ENCODE measurements at places on chromosomes 3 and 15.

DNA sequence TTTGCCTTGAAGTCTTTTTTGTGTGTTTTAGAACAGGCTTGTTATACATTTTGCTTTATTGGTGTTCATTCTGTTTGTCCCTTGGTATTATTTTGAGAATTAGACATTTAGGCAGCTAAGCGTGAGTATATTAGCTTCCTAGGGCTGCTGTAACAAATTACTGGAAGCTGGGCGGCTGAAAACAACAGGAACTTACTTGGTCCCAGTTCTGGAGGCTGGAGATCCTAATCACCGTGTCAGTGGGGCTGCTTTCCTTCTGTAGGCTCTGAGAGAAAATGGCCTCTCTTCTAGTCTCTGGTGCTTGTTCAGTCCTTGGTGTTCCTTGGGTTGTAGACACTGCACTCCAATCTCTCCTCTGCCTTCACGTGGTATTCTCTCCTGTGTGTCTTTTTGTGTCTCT is 142.3 kb downstream of the KLHL25 start:
- DNase-seq: no peak

- DNase-seq: no peak
These were observed 320.3 kb upstream of the TGFBR2 start for GRCh38 chr3:30286007-30286669.

- DNase-seq: no peak
These were observed 78.4 kb upstream of the WNT5A start for GRCh38 chr3:55565521-55565920.

DNA sequence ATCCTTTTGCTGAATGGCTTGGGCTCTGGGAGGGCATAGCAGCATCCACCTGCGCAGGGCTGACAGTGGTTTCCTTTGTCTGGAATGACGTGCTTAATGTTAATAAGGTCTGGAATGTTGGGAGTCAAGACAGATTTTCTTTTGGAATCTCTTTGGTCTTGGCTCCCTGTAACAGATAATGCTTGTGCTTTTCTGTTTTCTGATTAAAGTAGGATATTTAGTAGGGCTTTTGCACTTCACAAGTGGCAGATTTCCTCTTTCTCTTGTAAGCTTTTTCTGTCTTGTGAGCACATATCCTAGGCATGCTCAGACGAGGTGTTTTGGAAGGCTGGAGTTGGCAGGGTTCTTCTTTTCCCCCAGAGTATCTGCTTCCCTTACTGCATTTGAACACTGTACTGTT is 189.6 kb downstream of the GHSR start:
- no peak for DNase-seq

DNA sequence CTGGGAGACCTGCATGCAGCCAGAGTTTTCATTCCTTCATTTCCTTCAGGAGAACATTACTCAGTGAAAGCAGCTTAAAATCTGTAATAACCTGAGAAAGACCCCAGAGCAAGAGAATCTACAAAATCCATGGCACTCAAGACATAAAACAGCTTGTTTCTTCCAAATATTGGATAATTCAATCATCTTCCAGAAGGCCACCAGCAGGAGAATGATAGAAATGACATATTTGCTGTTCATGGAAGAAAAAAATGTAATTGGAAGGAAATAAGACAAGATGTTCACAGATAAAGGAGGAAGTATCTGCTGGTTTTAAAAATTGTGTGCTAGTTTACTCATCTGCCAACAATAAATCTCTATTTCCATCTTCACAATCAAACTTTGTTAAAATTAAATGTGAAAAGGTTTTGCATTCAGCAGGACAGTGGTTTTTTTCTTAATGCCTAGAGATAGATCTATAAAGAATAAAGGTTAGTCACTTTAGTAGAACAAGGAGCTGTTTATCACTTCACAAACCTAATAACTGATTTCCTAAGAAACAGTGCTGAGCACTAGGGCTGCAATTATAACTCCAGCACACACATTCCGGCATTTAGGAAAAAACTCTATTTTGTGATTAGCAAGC is 530.8 kb downstream of the NSUN3 start:
- no peak for DNase-seq

DNA sequence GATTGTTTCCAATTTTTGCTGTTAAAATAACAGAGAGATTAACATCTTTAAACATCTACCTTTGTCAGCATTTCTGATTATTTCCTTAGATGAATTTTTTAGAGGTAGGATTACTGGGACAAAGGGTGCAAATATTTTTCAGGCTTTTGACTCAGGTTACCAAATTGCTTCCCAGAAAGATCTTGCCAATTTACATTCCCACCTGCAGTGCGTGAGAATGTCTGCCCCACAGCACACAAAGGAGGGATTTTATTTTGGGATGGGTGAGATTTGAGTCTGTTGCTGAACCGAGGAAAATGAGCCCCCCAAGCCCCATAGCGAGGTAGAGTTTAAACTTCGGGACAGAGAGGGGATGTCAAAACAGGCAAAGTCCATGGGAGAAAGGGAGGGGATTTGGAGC is 25.9 kb upstream of the RNU6-1 start:
- DNase-seq: no peak

DNA sequence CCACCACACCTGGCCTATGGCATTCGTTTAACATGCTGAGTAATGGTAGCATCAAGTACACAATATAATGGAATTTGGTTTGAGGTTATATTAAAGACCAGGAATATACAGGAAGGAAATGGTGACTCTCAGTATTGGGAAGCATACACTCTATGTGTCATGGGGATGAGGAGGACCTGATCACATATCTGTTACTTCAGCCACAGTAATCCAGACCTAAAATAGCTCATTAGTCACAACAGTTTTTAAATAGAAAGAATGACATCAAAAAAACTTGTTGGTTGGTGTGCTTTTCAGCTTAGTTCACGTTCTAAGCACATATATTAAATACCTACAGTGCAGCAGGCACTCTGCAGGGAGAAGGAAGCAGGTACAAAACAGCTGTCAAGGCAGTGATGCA is 52.5 kb upstream of the ATP2C1 start:
- no peak for DNase-seq

GRCh38 chr3:53500165-53500777 is 5.9 kb downstream of the CACNA1D start:
- DNase-seq: no peak

DNA sequence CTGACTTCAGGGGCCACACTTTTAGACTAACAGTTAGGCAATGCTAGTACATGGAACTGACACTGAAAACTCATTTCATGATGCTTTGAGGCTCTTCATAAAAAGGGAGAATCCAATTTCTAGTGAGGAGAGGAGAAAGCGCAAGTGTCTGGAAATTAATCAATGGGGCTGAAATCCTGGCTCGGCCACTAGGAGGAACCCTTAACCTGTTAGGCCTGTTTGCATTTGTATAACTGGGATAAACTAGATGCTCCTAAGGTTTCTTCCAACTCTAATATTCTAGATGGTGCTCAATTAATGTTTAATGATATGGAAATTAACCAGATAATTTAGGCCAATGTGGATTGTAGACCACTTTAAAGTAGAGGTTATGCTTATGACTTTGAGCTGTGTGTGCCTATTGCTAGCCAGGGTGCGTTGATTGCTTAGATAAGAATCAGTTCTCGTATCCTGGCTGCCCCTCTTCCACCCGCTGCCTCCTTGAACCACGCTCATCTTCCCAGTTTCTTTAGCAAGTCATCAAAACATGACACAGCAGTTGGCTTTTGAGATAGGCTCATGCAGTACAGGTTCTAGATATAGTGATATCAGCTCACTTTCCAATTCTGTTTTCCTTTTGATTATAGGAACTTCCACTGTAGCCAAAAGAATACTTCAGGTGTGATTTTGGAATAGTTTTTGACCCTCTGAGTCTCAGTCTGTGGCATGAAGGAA is 16.8 kb upstream of the CRBN start:
- no peak for DNase-seq

DNA sequence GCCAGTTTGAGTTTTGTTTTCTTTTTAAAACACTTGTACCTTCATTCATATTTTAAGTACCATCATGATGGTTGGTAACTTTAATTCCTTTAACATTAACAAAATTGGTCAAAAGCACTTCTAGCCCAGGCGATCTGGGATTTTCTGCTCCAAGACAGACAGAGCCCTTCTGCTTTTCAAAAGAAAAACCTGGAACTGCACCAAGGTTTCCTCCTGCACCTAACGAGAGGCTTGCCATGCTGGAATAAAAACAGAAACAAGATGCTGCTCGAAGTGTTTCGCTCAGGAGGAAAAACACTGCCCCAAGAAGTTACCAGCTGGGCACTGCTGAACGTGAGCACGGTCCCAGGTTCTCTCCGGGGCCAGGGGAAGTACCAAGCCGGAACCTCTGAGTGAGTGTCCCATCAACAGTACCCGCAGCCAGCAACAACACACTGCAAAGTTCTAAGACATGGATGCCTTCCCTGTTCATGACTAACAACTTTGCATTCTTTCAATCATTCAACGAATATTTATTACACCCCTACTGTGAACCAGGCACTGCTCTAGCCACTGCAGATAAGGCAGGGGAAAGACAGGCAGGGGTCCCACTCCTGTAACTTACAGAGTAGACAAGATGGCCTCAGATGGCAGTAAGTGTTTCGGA is 98.8 kb downstream of the XXYLT1 start:
- DNase-seq: no peak

GRCh38 chr15:47820747-47821319 is 103.5 kb downstream of the SEMA6D start:
- no peak for DNase-seq

DNA sequence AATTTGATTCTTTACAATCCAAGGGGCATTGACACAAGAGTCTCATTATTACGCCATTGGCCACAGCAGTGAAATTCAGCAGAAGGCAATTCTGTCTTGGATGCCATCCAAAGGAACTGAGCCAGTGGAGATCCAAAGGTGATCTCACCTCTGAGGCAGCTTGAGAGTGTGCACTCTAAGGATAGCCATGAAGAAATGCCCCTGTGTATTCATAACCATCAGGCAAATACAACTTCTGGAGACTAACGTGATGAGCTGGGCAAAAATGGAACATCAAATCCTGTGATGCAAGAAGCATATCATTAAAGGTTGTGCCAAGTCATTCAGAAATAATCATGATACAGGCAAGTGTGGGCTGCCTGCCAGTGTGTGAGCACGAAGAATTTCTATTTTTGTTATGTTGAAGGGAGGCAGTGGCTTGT is 41.4 kb downstream of the ROBO2 start:
- DNase-seq: no peak

DNA sequence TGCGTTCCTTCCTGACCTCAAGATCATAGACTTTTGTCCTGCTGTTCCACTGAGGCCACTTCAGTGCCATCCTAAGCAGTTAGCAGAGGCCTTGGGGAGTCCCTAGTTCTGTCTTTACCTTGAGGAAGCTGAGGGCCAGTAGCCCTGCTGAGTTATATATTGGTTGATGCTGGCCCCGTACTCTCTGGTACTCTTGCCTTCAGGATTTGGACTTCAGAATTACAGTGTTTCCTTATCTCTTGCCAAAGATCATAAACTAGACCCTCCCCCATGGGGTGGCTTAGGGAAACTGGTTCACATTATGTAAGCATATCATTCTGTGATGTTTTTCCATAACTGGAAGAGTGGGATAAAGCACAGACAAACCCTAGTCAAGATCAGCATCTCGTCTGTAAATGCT is 33.2 kb downstream of the KBTBD12 start:
- DNase-seq: no peak

DNA sequence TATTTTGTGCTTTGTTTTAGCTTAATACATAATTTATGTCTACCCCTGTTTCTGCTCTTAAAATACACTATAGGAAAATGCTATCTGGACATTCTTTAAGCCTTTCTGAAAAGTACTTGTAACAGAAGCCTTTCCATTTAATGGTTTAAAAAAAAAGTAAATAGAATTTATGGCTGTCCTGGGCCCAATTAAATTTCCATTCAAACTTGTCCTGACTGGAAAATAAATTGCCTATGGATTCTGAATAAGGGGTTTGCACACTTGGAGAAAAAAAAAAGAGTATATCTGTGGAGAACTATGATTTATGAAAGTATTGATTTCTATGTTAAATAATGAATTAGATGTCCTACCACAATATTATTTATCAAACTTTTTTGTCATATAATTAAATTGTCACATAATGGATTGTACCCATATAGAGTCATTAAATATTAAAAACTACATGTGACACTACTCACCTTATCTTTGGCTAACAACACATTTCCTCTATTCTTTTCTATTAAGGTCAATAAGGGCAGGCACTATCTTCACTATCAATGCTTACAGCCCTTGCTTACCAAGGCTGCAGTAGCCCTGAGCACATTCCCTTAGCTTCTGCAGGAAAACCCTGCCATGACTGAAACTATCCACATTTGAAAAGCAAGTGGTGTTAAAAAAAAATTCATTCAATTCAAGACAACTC is 396.1 kb upstream of the ROBO2 start:
- DNase-seq: no peak

- DNase-seq: no peak
These were observed 47.2 kb downstream of the TTC23 start for GRCh38 chr15:99202176-99202552.

DNA sequence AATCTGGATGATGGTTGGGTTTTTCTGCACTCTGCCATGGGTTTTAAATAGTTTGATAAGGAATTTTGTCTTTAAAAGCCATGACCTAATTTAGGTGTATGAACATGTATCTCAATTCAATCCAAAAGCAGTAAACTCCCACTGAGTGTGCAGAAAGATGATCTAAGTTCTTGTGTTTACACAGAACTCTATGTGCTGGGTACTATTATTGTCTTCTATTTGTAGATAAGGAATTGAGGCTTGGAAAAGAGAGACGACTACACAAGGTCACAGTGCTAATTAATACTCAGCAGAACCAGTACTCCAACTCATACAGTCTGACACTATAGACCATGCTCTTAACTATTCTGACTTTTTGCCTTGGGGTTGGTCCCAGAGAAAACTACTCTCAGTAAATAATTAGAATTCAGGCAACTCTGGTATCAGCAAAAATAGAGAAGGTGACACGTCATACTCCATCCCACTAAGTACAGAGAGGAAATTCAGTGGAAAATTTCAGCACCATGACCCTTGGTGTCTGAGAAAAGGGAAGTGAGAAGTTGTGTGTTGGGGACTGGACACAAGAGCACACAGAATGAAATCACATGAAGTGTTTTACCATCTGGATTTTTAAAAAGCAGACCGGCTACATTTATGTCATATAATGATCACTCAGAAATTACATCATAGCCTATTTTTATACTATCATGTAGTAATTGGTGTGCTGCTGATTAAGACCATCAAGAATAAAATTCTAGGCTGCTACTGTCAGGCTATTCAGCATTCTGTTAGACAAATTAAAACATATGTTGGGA is 18.3 kb upstream of the MYH15 start:
- DNase-seq: no peak

DNA sequence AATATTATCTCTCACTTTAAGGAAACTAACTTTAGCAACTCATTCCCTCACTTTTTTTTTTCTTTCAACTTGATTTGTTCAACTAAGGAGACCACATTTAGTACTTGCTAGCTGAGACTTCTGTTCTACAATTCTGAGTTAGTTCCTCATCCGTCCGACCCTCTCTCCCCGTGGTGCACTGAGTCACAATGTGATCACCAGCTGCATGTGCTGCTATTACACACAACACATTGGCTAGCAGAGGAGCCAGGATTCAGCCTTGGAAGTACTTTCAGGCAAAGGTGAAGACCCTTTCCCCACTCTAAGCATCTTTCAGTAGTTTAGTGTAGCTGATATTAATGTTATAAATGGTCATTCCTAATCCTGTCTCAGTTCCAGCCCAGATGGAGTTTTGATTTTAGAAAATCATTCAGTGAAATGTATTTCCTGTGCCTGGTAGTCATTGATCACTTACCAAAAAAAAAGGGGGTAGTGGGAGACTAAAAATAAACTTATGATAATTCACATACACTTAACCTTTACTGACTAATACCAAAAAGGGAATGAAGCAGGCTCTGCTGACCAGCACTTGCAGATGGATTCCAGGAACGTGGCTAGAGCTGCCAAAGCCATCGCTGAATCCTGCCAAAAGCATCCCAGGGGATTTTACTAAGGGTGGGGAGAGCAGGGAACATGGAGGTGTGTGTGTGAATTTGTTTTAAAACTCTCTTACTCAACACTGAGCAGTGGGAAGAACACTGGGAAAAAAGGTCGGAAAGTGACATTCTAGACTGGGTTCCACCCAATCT is 424.8 kb downstream of the LPP start:
- no peak for DNase-seq

Measured in stimulated activated CD4-positive, alpha-beta T cell treated with anti-CD3 and anti-CD28 coated beads, Interleukin-1b, Interleukin-23, amount 100 ng/mL, for 1 hour (primary cell).